ENCODE measurements at places on chromosomes 16 and 17. TPM values are rescaled to one million over a fixed set of nuclear protein-coding genes. Genes with fewer than 3 reads are reported as not detected.

DNA sequence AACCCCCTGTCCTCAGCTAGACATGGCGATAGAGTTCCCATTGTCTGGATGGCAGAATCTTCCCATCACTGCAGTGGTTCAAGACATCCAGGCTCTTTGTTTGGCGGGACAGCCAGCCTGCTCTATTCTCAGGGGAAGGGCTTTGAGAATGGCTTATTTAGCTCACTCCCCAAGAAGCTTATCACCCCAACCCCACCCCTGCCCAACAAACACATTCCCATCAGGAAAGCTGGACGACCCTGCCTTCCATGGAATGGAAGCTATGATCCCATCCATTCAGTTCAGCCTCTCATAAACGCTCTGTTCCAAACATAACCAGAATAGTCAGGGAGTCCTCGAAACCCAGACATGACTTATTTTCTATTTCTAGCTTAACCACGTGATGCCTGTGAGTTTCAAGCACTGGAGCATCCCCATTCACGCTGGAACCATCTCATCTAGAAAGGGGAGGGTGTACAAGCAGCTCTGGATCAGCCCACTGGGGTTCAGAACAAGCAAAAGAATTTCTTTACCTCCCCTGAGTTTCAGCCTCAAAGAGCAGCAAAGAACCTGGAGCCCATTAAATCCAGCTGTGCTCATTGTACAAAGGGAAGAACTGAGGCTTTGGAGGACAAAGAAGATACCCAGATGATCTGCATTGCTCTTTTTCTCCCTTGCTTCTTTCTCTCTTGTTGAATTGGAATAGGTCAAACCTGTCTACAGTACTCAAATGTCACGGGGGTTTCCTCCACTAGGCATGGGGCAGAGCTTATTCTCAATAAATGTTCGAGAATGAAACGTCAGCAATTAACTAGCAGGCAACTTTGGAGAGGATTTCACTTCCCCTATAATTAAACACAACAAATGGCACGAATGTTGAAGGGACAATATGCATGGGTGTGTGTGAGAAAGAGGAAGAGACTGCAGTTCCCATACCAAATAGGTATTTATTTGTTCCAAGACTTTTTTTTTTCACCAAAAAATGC is 93.1 kb downstream of the XYLT1 start:
- H3K27me3 ChIP-seq: no peaks in the 10 kb centered on the region
- H3K27ac ChIP-seq: no peak overlapping the region
- H3K4me1 ChIP-seq: peaks cover 36% of the 10 kb centered on the region
- H3K4me3 ChIP-seq: no peak overlapping the region
- no peak for DNase-seq

GRCh38 chr17:63276821-63277220 is 169.3 kb downstream of the CYB561 start:
- no peaks in the 10 kb centered on the region for H3K27me3 ChIP-seq
- H3K4me1 ChIP-seq: peaks cover 24% of the 10 kb centered on the region
- no peak overlapping the region for H3K4me3 ChIP-seq
- DNase-seq: no peak

DNA sequence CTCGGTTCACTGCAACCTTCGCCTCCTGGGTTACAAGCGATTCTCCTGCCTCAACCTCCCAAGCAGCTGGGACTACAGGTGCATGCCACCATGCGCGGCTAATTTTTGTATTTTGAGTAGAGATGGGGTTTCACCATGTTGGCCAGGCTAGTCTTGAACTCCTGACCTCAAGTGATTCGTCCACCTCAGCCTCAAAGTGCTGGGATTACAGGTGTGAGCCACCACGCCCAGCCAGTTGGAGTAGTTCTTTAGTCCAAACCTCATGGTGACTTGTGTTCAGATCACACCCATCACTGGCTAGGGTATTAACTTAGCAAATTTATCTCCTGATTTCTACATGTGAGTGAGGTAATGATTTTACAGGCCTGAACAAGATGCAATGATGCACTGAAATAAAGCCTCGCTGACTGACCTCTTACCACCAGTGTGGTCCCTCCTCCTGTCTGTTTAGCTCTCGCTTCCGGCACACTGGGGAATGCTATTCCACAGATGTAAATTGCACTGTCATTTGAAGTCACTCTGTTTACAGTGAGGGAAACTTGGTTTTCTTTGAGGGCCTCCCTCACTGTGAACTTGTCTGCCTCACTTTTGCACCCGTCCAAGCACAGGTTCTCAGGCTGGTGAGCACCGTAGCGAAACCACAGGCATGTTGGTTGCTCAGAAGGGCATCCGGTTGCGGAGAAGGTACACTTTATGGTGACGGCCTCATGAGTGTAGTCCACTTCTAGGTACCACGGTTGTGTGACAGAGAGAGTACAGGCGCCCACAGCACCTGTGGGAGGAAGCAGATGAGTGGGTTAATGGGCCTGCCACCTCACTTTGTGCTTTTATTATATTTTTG is 5.5 kb downstream of the IGSF6 start:
- H3K4me1 ChIP-seq: peaks cover 52% of the 10 kb centered on the region
- DNase-seq: peak; percentile 92
- peak overlapping the region; percentile 30 for H3K4me3 ChIP-seq
- H3K36me3 ChIP-seq: peaks cover 3% of the 10 kb centered on the region

- no peaks in the 10 kb centered on the region for H3K4me1 ChIP-seq
- DNase-seq: no peak
- H3K36me3 ChIP-seq: no peaks in the 10 kb centered on the region
- H3K27ac ChIP-seq: no peak overlapping the region
- no peak overlapping the region for H3K4me3 ChIP-seq
Observed at GRCh38 chr17:56213031-56213430, 59.8 kb downstream of the ANKFN1 start.

DNA sequence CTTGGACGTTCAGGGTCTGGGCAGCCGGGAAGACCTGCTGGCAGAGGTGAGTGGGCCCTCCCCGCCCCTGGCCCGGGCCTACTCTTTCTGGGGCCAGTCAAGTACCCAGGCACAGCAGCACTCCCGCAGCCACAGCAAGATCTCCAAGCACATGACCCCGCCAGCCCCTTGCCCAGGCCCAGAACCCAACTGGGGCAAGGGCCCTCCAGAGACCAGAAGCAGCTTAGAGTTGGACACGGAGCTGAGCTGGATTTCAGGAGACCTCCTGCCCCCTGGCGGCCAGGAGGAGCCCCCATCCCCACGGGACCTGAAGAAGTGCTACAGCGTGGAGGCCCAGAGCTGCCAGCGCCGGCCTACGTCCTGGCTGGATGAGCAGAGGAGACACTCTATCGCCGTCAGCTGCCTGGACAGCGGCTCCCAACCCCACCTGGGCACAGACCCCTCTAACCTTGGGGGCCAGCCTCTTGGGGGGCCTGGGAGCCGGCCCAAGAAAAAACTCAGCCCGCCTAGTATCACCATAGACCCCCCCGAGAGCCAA is 8.6 kb upstream of the ABCC3 start:
- no peaks in the 10 kb centered on the region for H3K36me3 ChIP-seq
- DNase-seq: peak; percentile 78
- peaks cover 31% of the 10 kb centered on the region for H3K27me3 ChIP-seq

DNA sequence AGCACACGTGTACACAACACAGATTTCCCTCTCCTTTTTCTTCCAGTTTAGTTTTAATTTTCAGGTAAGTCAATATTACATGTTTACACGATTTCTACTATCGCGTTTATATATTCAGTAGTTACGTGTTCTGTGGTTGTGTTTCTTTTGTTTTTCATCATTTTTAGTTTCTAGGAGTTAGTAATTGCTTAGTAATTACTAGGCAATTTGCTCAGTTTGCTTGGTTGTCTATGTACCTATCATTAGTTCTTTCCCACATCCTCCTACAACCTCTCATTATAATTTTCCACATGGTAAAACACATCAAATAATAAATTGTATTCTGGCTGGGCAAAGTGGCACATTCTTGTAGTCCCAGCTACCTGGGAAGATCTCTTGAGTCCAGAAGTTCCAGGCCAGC is 24.6 kb upstream of the GUCY2D start:
- DNase-seq: no peak
- H3K27me3 ChIP-seq: peaks cover 14% of the 10 kb centered on the region
- H3K36me3 ChIP-seq: peaks cover 14% of the 10 kb centered on the region
- H3K4me1 ChIP-seq: peaks cover 6% of the 10 kb centered on the region
- no peak overlapping the region for H3K4me3 ChIP-seq
- H3K27ac ChIP-seq: no peak overlapping the region

- DNase-seq: no peak
- H3K27me3 ChIP-seq: no peaks in the 10 kb centered on the region
- peaks cover 74% of the 10 kb centered on the region for H3K36me3 ChIP-seq
- no peak overlapping the region for H3K27ac ChIP-seq
- H3K4me3 ChIP-seq: no peak overlapping the region
- peaks cover 23% of the 10 kb centered on the region for H3K4me1 ChIP-seq
Observed at GRCh38 chr16:30710971-30711370, 12.0 kb downstream of the SRCAP start.

DNA sequence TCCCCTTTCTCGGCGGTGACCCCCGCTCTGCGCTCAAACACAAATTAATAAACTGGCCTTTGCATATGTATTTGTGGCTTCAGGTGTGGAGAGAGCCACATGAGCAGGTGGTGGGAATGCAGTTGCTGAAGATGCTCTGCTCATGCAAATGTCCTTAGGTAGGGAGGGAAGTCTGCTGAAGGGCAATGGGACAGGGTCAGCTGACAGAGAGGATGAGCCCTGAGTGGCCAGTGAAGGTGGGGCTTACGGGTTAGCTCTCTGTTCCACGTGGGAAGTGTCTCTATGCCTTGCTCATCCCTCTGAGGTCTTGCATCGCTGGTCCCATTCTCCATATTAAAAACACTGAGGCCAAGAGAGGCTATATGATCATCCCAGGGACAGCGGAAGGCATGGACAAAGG is 74.2 kb upstream of the CCL1 start:
- no peak overlapping the region for H3K4me3 ChIP-seq
- no peaks in the 10 kb centered on the region for H3K4me1 ChIP-seq
- H3K27ac ChIP-seq: no peak overlapping the region
- peaks cover 12% of the 10 kb centered on the region for H3K27me3 ChIP-seq

DNA sequence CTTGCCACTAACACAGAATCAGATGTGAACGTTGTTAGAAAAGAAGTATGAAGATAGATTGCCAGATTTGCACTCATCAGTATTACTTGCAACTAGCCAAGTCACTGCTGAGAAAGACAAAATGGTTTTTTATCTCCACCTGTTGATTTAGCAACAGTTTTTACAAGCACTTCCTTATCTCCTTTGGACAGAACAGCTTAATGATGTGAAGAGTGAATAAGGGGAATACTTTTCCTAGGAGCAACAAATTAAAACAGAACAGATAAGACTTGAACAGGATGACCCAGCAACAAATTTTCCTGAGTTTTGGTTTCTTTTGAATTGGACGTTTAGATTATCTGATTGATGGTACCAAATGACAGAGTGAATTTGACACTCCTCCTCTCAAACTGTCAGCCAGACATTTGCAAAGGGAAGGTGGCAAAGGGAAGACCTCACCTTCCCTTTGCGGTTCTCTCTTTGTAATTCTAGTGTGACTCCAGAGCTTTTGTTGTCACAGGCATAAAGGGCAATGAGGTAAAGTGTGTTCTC is 130.6 kb downstream of the NLK start:
- no peak overlapping the region for H3K27ac ChIP-seq
- peaks cover 21% of the 10 kb centered on the region for H3K36me3 ChIP-seq
- H3K4me3 ChIP-seq: no peak overlapping the region
- H3K27me3 ChIP-seq: no peaks in the 10 kb centered on the region
- peaks cover 14% of the 10 kb centered on the region for H3K4me1 ChIP-seq

MYOCD gene
- not detected for total RNA-seq

TOX3 gene
- total RNA-seq: not detected

All from activated CD4-positive, alpha-beta memory T cell treated with anti-CD3 and anti-CD28 coated beads for 36 hours (primary cell).